ENCODE measurements at places on chromosomes 7 and 10.

- no peak for DNase-seq
Measured at GRCh38 chr7:129882531-129882930, 70.2 kb downstream of the UBE2H start.

DNA sequence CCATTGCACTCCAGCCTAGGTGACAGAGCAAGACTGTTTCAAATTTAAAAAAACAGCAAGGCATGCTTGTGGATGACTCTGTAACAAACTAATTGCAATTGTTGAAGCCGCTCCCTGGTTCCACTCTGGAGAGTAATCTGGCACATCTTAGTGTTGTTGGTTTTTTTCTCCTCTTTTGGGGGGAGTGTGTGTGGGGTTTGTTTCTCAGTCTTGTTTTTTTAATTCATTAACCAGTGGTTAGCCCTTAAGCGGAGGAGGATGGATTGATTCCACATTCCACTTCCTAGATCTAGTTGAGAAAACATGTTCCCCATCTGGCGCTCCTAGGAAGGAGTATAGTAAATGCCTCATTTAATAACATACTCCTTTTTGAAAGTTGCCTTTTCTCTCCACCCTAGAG is 8.6 kb upstream of the ZNF713 start:
- no peak for DNase-seq

DNA sequence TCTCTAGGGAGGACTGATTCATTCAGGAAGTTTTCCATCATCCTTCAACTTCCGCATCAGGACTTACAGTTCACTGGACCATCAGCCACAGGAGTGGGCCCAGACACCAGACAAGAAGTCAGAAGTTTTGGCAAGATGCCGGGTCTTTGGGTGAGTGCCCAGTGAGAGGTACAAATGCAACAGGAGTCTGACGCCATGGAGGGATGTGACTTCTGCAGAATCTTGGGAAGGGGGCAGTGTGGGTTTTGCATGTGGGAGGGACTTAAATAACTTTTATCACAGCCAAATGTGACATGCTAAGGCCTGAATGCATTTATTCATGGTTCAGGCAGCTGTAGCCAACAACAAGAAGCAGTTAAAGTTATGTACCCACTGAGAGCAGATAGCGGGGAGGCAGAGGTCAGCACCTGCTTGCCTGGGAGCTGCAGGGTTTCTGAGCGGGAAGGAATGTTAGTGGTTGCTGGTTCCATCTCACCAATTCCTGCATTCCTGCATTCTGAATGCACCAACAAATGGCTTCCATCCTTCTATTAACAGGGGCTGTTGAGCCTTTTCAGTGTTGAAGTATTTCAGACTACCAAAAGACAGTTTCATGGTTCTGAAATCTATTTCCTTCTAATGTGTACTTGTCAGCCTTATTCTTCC is 375.2 kb downstream of the PAXIP1 start:
- DNase-seq = no peak

GRCh38 chr7:49812534-49812933 is 39.1 kb downstream of the VWC2 start:
- DNase-seq = no peak

DNA sequence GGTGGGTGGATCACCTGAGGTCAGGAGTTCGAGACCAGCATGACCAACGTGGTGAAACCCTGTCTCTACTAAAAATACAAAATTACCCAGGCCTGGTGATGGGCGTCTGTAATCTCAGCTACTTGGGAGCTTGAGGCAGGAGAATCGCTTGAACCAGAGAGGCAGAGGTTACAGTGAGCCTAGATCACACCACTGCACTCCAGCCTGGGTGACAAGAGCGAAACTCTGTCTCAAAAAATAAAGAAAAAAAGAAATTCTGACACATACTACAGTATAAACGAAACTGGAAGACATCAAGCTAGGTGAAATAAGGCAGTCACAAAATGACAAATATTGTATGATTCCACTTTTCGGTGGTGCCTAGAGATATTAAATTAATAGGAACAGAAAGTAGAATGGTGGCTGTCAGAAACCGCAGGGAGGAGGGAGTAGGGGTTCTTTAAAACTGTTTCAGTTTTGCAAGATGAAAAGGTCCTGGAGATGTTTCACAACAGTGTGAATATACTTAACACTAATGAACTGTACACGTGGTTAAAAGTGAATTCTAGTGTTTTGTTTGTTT is 23.2 kb downstream of the PILRA start:
- no peak for DNase-seq

DNA sequence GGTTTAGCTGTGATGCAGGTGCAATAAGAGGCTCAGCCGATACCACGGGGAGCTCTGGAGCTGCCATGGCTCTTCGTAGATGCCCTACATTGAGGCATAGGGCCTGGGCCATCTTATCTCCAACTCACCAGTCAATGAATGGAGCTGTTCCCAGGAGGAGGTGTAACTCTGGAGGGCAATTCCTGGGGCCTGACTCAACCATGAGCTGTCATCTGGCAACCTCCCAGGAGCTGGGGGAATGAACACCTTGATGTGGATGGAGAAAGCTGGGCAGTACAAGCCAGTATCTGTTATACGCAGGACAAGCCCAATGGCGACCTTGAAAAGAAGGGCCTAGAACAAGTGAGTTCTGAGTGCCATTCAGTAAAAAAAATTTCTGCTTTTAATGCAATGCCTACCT is 224.0 kb upstream of the PLXDC2 start:
- no peak for DNase-seq

DNA sequence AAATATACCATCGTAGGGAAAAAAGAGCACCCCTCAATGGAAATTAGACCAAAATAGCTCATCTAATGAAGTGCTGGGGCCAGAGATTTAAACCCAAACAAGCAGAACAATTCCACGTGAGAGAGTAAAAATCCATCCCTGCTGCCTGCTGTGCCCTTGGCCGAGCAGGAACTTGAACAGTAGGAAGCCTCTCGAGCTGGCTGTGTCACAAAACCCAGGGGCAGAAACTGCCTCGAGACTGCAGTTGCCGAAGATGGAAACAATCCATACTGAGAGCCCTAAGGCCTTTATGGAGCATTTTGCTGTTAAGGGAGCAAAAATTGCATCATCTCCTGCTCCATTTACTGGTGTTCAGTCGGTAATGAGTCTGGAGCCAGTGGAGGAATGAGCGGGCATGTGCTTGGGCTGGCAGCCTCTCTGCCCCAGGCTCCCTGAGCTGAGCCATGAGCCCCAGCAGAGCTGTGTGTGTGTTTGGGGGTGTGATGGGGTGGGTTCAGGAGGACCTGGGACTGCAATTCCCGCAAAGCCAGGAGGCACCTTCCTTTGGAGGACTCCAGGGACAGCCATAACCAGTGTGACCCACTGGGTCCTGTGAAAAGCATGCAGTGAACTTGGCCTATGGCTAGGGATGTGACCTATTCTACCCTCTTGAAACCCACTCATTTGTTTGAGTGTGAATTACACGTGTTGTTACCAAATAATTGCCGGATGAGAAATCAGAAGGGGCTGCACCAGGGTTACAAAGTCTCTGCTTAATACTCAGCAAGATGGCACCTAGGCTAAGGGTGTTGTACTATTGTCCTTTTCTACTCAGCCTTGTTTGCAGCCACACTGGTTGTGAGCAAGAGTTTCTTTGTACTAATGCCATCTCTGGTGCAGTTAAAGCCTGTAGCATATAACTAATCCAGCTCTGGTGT is 58.3 kb downstream of the CDHR3 start:
- no peak for DNase-seq

- DNase-seq = no peak
Measured at GRCh38 chr7:121039510-121039822, 51.0 kb downstream of the CPED1 start.

GRCh38 chr10:2836921-2837662 is 230.3 kb upstream of the PFKP start:
- no peak for DNase-seq

DNA sequence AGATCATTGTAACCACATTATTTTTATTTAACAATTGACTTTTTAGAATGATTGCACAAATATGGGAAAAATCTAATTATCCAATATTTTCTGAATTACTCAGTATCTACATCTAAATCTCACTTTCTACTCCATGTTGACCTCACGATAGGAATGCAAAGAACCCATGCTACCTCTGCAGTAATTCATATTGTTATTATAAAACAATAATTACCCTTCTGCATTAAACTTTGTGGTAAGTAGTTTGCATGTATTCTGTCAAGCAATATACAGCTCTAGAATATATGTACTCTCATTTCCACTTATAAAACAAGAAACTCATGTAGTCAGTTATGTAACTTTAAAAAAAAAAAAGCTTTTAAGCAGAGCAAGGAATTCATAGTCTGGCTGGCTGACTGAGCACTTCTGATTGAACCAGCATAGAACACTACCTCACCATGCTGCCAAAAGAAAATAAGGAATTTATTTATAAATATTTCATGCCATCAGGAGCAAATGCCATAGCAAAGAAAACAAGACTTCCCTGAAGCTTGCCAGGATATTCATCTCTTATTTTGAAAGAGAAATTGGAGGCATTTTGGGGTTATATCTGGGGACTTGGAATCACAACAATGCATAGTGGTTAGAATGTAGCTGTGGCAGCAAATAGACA is 895.7 kb downstream of the XPNPEP1 start:
- no peak for DNase-seq

DNA sequence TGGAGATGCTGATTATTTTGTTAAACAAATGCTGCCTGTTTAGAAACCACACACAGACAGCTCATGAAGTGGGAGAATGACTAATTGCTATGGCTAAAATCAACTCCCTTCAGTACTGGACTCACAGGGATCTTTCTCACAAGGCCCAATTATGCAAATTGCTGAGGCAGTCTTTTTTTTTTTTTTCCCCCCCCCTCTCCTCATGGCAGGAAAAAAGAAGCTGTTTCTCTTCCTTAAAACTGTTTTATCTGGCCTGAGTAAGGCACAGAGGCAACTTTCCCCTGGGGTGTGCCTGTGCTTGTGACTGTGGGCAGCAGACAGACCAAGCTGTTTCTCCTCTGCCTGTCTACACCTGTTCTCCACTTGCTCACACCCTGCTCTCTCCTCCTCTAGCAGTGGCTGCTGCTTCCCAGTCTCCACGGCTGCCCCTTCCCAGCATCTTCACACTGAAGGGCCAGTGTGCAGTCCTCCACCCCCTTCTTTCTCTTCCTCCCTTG is 65.4 kb upstream of the STEAP1B start:
- DNase-seq = no peak

DNA sequence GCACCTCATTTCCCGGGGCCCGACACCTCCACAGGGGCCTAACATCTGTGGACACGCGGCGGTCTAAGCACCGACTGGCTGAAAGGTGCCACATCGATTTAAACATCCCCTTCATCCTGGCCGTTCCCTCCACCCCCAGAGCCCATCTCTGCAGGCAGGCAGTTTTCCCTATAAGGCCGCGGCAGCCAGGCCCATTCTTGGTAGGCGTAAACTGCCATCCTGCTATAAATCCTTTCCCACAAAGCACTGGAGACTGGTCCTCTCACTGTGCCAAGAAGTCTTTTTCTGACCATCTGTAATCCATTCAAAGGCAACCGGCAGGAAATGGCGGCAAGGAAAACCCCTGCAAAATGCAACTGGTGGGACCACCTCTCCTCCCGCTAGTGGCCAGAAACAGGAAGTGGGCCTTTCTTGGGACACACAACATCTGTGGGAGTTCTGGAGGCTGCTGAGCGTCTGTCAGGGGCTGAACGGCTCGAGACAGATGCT is 22.4 kb downstream of the ATXN7L1 start:
- DNase-seq = no peak

DNA sequence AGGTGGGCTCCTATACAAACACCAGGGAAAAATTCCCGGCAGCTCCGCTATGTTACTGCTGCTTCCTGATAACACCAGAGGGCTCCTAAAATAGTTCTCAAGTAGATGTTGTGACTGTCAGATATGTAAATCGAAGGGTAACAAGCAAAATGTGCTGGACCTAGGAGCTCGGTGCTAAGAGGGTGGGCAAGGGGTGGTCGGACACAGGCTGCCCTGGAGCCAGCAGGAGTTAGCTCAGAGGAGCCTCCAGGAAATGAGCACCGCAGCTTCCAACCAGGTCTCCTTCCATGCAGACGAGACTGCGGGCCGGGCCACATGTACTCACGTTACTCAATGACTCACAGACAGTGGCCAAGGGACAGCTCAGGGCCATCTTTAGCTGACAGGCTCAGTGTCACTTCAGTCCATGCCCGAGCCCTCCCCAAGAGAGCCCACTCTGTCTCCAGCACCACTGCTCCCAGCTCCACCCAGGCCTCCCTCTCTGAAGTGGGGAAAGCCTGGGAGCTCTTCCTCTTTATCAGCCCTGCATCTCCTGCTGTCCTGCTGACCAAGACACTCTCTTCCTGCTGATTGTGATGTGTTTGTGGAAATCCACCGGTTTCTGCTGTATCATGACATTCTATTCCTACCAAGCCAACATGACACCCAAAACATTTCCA is 37.2 kb upstream of the TMEM273 start:
- DNase-seq = no peak

DNA sequence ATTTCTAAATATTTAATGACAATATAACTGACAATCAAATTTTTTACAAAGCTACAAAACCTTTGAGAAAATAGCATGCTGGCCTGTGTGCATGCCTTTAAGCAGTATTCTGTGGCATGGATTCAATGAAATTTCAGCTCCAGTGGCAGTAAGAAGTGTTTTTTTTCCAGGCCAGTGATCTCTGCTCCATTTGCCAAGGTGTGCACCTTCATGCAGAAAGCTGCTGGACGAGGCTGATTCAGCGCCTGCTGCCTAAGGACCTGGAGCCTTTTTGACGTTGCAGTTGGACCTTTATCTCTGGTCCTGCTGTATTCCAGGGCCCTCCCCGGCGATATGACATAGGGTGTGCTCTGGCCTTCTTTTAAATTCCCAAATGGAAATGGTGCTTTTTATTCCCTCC is 26.6 kb downstream of the VWC2 start:
- DNase-seq = no peak

GRCh38 chr7:87435546-87435945 is 39.9 kb downstream of the ABCB4 start:
- DNase-seq = no peak

DNA sequence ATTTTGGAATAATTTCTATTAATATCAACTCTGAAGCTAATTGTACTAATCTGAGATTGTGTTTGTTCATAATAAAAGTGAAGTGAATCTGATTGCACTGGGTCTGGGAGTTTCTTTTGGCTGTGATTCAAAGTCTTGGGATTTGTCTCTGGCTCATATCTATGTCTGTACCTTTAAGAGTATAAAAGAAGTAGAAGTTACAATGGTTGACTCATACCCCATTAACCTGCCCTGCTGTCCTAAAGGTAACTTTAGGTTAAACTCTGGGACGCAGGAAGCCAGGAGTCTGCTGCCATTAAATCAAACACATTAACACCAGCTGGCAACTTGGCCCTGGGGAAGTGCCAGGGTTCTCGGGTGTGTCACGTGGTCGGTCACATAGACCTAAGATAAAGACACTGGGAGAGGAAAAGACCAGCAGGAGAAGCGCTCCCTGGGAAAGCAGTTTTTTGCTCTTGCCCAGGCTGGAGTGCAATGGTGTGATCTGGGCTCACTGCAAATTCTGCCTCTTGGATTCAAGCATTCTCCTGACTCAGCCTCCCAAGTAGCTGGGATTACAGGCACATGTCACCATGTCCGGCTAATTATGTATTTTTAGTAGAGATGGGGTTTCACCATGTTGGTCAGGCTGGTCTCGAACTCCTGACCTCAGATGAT is 17.8 kb downstream of the SCD start:
- no peak for DNase-seq

Data from iPS DF 6.9 (cell line).